Stimulated activated CD4-positive, alpha-beta T cell treated with anti-CD3 and anti-CD28 coated beads, Interleukin-2, amount 100 ng/mL, for 48 hours (primary cell): ENCODE measurements at places on chromosomes 4 and X.

GRCh38 chr4:4426511-4427120 lies 39.7 kb downstream of the NSG1 start:
- no peak for DNase-seq

DNA sequence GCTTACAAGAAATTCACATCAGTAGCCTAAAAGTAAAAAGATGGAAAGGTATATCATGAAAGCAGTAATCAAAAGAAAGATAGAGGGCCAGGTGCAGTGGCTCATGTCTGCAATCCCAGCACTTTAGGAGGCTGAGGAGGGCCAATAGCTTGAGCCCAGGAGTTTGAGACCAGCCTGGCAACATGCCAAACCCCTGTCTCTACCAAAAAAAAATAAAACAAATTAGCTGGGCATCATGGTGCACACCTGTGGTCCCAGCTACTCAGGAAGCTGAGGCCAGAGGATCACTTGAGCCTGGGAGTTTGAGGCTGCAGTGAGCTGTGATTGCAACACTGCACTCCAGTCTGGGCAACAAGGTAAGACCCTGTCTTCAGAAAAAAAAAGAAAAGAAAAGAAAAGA lies 55.5 kb downstream of the GSPT2 start:
- DNase-seq, result no peak

DNA sequence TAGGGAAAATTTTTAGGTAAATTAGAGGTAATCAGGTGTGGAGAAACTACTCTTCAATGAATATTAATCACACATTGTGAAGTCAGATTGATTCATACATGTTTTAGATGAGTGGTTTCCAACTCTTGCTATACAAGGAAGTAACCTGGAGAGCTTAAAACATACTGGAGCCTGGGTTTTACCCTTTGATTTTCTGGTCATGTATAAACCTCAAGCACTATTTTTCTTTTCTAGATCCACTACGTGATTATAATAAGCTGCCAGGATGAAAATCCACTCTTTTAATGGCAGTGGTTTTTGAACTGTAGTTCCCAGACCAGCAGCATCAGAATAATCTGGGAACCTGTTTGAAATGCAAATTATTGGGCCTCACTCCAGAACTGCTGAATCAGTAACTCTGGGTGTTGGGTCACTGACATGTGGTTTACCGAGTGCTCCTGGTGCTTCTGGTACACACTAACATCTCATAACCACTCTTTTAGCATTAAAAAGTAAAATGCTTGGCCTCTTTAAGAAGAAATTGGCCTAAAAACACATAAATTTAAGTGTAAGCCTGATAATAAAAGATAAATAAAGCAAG lies 63.4 kb downstream of the DCAF12L1 start:
- DNase-seq, result no peak

- DNase-seq, result no peak
These were observed 569.3 kb upstream of the DIPK2B start for GRCh38 chrX:45769761-45770582.

DNA sequence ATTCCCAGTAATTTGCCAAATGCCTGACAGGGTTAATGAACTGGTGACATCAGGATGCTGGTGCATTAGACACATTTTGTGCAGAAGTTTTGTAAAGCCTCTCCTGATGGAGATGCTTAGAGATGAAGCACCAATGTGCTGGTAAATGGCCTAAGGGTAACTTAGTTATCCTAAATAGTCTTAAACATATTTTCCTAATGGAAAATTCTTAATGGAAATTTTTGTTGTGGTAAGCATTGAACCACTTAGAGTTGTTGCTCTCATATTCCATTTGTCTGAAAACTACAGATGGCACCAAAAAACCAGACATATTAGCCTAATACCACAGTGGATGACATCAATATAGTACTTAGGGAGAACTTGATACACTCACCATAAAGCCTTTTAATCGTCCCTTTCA lies 154.5 kb upstream of the ANK2 start:
- no peak for DNase-seq

- DNase-seq, result no peak
These were observed 182.1 kb upstream of the CLNK start for GRCh38 chr4:10866666-10867065.

DNA sequence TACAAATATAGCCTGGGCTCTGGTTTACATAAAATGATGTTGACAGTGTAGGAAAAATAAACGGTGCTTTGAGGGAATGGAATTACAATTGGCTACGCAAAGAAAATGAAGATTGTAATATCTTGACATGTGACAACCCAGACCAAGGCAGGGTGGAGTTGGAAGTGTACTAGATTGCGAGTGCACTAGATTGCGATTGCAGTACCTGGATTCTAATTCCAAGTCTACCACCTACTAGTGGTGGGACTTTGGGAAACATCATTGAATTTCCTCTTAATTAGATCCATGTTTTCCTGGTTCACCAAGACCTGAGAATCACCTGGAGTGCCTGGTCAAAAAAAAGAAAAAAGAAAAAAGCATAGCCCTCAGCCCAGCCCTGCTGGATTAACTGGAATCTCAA lies 18.6 kb downstream of the EGF start:
- DNase-seq, result no peak

- no peak for DNase-seq
These were observed 104.0 kb upstream of the SHOX start for GRCh38 chrX:526295-527224.

- no peak for DNase-seq
These were observed 19.3 kb upstream of the RASL11B start for GRCh38 chr4:52842792-52843191.

- no peak for DNase-seq
These were observed 840 bp downstream of the ZNF711 start for GRCh38 chrX:85244450-85245211.

DNA sequence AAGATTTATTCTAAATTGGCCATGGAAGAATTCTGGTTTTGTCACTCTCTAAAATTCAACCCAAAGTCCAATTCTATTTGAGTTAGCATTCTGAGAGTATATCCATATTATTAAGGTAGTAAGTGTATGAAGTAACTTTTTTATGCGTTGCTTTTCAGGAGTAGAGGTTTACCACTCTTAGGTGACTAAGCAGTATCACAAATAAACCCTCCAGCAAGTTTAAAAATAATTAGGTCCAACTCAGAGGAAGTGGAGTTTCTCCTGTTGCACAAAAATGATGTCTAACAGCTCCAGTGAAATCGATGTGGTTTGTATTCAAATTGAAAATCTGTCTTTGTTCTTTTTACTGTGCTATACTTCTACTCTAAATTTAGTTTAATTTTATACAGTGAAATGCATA lies 6.6 kb downstream of the SCML1 start:
- DNase-seq, result no peak

DNA sequence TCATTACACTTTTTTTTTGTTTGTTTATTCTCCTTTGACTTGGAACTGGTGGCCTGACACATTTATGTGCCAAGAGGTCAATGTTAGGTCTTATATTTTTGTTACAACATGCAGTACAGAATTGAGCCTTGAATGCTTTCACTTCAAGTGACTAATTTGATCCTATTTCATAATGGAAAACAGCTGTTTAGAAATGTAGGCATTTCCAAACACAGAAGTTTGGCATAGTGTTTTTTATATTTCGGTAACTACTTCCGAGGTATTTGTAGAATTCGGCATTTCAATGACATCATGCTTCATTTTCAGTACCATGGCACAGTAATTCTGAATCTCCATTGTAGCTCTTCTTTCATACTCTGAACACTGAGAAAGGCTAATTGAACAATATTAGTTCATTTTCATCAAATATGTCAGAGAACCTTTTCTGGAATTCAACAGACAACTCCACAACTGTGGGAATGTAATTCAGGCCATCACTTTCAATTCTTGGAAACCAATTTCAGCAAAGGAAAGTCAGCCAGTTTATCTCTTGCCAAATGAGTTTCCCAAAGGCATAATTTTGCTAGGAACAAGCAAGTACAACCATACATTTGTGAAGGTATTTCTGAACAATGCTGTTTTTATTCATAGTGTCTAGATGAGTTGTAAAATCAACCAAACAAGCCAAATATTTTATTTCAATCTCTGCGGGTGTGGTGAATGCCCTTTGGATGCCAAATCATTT lies 11.4 kb downstream of the FAM120C start:
- no peak for DNase-seq

DNA sequence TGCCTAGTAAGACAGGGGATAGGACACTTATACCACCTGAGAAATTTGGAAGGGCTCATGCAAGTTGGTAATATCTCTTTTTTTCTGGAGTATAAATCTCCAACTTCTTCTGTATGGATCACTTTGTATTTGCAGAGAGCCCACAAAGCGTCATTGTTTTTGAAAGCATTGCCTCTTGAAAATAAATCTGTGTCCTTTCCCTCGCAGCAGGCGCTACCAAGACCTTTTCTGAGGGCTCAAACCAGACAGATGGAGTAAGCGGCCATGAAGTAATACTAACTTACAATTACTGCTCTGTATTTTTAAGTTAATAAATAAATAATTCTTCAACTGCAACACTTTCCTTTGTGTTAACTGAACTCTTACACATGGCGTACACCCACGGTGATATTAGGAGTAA lies 56.0 kb upstream of the FBXW7 start:
- DNase-seq, result no peak

GRCh38 chrX:114508756-114509155 lies 75.1 kb upstream of the HTR2C start:
- no peak for DNase-seq

- DNase-seq, result no peak
These were observed 187.6 kb downstream of the MAML3 start for GRCh38 chr4:139966383-139966782.

DNA sequence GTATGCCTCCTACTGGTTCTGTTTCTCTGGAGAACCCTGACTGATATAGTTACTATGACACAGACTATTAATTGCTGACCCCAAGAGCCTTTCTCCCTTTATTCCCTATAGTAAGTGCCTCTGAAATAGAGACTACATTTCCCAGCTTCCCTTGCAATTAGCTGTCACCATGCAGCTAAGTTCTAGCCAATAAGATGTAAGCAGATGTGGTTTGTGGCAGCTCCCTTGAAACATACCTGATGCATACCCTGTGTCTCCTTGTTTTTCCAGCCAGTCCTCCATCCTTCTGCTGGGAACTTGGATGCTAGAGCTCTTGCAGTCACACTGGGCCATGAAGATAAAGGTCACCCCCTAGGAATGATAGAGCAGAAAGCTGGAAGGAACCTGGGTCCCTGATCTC lies 9.7 kb upstream of the TMEM165 start:
- no peak for DNase-seq

DNA sequence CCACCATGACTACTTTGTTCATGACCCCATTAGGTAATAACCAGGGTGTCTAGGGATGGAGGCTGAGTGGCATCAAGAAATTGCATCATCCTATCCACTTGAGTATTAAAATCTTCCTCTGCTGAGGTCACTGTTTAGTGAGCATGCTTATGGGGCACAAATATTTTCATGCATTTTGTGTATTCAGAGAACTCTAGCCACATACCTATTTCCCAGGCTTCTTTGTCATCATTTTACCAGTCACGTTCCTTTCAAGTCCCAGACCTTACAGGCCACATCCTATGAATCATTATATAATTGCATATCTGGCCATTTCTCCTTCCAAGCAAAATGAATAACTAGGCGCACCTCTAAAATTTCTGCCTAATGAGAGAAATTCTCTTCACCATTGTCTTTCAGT lies 1882.9 kb upstream of the AGA start:
- DNase-seq, result no peak

GRCh38 chr4:19346636-19347035 lies 905.1 kb upstream of the SLIT2 start:
- no peak for DNase-seq

GRCh38 chrX:106707771-106708454 lies 18.6 kb upstream of the RNF128 start:
- DNase-seq, result no peak

DNA sequence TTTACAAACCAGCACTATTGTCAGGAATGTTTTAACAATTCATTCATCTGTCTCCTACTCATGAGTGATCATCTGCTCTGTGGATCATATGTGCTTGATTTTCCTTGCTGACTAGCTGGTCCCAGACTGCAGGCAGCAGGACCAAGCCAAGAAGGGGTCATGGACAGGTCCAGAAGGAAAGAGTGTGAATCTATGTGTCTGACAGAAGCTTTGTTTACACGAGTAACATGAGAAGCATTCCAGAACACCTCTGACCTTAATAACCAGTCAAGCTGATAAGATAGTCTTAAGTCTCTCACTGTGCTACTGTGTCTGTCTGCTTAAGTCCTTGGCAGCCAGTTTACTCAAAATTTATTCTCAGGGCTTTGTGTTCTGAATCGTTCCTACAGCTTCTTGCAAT lies 39.0 kb downstream of the GUCY1A1 start:
- DNase-seq, result no peak

DNA sequence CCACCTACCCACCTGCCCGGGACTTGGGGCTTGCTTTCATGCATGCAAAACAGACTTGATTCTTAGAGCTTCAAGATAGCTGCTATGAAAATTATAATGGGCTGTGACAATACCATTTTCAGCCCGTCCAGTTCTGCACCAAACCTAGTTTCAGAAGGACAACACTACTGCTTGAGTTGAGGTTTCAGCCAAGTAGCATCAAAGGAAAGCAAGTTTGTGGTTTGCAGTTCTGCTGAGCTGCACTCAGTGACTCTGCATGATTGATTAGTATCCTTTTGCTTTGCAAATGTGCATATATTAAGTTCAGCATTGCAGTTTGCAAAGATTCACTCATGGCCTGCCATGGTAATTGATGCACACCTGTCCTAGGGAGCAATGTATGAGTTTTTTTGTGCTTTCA lies 442.7 kb downstream of the RPA4 start:
- no peak for DNase-seq

GRCh38 chr4:80500613-80501012 lies 165.1 kb downstream of the CFAP299 start:
- no peak for DNase-seq

- DNase-seq, result no peak
These were observed 222.4 kb downstream of the SLIT2 start for GRCh38 chr4:20474119-20474518.

- no peak for DNase-seq
These were observed 129.8 kb downstream of the PPP3CA start for GRCh38 chr4:101217353-101218031.

GRCh38 chr4:8221985-8222384 lies 22.9 kb downstream of the SH3TC1 start:
- no peak for DNase-seq

DNA sequence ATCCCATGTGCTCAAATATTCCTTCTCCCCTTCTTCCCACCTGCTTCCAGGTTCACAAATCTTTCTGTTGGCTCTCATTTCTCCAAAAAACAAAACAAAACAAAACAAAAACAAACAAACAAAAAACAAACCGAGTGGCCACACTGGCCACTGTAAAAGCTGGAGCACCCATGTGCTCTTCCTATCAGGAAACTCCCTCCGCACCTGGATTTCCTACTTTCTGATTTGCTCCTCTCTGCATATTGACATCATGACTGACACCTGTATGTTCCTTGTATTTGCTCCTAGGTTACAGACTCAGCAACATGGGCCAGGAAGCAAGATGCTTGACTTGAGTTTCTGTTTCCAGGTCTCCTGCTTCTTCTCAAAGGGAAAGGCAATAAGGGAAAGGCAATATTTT lies 258.8 kb downstream of the GPC3 start:
- no peak for DNase-seq

GRCh38 chrX:97310373-97310772 lies 426.7 kb downstream of the RPA4 start:
- DNase-seq, result no peak

DNA sequence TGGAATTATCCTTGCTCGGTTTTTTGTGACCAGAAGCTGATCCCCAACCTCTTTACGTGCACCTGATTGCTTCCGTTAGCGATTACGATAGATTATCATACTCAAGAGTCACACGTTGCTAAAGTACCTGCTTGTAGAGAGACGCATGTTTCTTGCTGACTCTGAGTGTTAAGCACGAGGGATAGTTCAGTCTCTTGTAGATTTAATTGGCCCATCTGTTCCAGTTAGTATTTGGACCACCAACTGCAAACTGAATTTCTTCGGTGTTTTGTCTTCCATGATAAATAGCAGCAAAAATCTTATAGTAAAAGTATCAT lies 516 bp upstream of the COX18 start:
- no peak for DNase-seq
